ENCODE measurements at places on chromosomes 12 and 14. TPM values are rescaled to one million over a fixed set of nuclear protein-coding genes. Genes with fewer than 3 reads are reported as not detected.

The IFNG gene
- 2.4 TPM for total RNA-seq

The SLC35E3 gene
- total RNA-seq = 6.7 TPM

The MYF6 gene
- total RNA-seq = not detected

The PKP2 gene
- total RNA-seq = not detected

The TSPAN8 gene
- total RNA-seq = not detected

The KLRC2 gene
- total RNA-seq = not detected

The AGAP2 gene
- total RNA-seq = 66.7 TPM

The STXBP6 gene
- not detected for total RNA-seq

The OTX2 gene
- not detected for total RNA-seq

The NRL gene
- 3.1 TPM for total RNA-seq

The SLC7A8 gene
- total RNA-seq = 0.22 TPM

The SDR9C7 gene
- not detected for total RNA-seq

The CCDC196 gene
- not detected for total RNA-seq

The LUM gene
- total RNA-seq = not detected

The TBC1D30 gene
- 0.24 TPM for total RNA-seq

The LALBA gene
- not detected for total RNA-seq
